ENCODE measurements at places on chromosomes 1 and 21.

GRCh38 chr1:43074709-43075108 is 97.4 kb downstream of the EBNA1BP2 start:
- no peak for DNase-seq

DNA sequence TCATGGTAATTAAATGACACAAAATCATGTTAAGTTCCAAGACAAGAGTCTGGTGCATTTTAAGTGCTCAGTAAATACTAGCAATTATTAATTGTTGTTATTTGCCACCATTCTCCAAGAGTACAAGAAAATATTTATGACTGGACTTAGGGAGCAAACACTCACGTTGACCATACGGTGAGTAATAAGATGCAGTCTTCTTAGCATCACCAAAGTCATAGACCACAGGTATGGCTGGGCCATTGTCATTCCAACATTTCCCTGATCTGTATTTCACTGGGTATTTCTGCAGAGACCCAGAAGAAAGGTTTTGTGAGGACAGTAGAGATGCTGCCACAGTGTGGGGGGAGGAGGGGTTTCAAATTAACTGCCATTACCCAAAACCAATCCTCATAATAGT is 4.7 kb downstream of the ITLN2 start:
- no peak for DNase-seq

GRCh38 chr1:173868266-173869020 is at the start of gene ZBTB37:
TSS of gene ZBTB37 (plus strand) at chr1:173868380. CDS start at chr1:173870226, 1,846 bp downstream.
- DNase-seq = peak; percentile 63

DNA sequence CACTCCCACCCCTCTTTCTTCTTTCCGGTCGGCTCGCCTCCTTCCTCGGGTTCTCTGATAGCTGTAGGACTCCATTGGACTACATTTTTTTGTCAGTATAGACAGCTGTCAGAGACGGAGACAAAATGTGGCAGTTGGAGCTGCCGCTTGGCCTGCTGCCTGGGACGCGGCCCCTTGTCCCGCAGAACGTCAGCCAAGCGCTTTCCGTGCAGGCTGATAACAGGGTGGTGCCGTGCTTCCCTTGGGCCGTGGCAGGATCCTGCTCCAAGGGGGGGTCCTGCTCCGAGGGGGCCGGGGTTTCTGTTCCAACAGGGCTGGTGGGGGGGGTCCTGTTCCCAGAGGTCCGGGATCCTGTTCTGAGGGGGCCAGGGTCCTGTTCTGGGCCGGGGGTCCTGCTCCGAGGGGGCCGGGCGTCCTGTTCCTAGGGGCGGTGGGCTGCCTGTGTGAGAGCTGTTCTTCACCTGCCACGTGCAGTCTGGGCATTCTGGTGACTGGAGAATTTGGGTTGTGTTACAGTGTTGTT is 4.9 kb downstream of the SKI start:
- no peak for DNase-seq

GRCh38 chr1:172578586-172578985 is 45.6 kb downstream of the SUCO start:
- DNase-seq = no peak

DNA sequence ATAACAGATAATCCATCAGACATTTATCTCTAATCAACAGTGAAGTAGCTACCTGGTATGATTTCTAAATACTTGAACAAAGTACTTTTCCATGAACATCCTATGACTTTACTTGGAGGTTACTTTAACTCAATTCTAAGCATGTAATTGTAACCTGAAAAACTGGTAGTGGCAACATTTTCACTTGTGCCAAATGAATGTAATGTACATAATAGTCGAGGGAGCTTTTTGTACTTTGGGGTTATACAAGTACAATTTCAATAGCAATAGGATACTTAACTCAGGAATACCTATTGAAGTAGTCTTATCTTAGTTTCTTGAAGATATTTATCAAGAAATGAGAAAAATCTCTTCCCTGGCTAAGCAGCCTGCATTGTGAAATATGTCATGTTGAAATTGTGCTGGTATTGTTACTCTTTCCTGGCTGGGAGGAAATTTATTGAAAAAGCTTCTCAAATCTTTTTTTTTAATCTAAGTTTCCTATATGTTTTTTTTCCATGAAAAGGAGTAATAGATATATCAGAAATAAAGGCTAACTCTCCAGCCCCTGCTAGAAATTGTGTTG is 33.7 kb upstream of the CACYBP start:
- DNase-seq = no peak

DNA sequence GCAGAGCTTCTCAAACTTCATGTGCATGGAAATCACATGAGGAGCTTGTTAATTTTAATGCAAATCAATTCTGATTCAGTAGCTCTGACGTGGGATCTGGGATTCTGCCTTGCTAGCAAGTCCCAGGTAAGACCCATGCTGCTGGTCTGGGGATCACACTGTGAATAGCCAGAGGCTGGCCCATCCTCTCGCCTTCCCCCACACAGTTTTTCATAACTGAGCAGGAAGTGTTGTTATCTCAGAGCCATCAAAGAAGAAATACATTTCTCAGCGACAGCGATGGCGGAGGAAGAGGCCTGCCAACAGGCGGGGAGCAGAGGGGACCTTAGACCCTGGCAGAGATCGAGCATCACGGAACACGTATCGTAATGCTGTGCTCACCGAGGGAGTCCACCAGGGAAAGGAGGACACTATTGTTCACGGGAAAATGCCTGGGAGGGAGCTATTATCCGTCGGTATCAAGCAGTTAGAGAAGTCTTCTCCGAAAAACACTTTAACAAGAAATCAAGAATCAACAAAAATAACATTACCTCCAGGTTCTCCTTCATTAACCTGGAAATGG is 268.9 kb upstream of the TMEM51 start:
- no peak for DNase-seq

DNA sequence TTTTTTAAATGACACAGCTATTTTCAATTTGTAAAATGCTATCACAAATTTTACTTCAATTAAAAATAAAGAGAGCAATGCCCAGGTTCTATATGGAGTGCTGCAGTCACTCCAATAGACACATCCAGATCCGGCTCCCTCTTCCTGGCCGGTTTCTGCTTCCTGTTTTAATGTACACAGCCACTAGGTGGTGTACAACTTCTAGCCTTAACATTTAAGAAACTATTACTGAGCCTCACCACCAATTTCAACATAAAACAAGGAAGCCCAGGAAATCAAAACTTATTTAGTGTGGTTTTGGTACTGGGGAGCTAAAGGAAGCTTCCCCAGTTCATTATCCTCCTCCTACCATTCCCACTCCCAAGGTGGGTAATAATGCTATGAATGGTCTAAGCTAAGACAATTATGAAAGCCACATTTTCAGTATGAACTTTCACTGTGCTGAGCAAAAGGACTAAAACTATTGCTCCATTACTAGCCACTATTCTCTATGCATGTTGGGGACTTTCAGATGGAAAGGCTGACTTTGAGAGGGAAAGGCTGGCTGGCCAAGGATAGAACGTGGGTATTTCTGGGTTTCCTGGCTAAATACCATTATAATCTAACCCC is 25.5 kb upstream of the MTMR11 start:
- peak; percentile 85 for DNase-seq

Measured in midbrain (tissue), 1 donor.